ENCODE measurements at places on chromosomes 6 and 20. TPM values are rescaled to one million over a fixed set of nuclear protein-coding genes. Genes with fewer than 3 reads are reported as not detected.
A peak's percentile ranks its signal among the peaks of the same experiment; 100 is the strongest.

DNA sequence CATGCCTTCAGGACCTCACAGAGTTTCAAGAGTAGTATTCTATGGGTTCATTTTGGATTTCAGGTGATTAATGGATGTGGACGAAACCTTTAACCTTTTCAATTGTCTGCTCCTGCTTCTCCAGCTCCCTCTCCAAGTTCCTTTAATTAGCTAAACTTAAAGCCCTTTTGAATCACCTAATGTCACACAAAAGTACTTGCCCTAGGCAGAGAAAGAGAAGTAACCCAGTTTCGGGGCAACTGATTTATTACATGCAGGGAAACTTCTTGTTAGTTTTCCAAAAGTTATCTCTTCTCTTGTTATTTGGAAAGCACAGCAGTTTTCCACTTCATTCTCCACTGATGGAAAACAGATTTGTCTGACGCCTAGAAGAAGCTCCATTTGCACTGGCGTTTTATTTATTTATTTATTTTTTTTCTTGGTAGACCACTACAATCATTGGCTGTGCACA is 407.7 kb upstream of the JARID2 start:
- no peak overlapping the region for H3K27ac ChIP-seq
- no peaks in the 10 kb centered on the region for H3K36me3 ChIP-seq
- H3K4me3 ChIP-seq, result no peak overlapping the region
- H3K4me1 ChIP-seq, result no peaks in the 10 kb centered on the region

DNA sequence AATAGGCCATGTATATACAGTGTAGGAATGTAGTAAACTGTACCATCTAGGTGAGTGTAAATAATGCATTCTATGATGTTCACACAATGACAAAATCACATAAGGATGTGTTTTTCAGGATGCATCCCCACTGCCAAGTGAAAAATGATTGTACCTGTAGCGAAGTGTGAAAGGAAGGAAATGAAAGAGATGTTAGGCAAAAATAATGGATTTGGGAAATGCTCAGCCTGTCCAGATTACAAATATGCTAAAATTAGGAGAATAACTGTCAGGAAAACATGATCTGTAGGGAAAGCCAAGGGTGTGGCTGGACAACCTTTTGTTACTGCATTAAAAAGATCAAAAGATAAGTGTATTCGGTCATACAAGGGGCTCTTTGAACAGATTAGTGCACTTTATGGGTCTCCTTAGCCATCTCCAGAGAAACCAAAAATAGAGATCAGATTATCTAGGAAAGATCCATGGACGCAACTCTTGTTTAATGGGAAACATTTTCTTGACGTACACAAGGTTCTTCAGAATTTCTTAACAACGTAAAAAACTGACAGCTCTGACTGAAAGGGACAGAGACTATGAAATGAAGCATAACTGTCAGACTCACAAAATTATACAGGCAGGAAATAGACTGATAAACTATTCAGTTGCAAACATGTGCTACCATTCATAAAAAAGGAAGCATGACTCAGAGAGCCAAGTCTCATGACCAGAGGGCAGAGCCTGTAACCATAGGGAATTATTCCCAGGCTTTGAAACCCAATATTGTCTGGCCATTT is 253.6 kb upstream of the RAB32 start:
- H3K27me3 ChIP-seq, result no peaks in the 10 kb centered on the region
- DNase-seq, result no peak
- no peaks in the 10 kb centered on the region for H3K36me3 ChIP-seq
- H3K4me3 ChIP-seq, result no peak overlapping the region

- no peaks in the 10 kb centered on the region for H3K4me1 ChIP-seq
- no peak for DNase-seq
- no peaks in the 10 kb centered on the region for H3K36me3 ChIP-seq
- no peak overlapping the region for H3K27ac ChIP-seq
- H3K27me3 ChIP-seq, result no peaks in the 10 kb centered on the region
Observed at GRCh38 chr6:36508532-36508931, 38.7 kb downstream of the STK38 start.

DNA sequence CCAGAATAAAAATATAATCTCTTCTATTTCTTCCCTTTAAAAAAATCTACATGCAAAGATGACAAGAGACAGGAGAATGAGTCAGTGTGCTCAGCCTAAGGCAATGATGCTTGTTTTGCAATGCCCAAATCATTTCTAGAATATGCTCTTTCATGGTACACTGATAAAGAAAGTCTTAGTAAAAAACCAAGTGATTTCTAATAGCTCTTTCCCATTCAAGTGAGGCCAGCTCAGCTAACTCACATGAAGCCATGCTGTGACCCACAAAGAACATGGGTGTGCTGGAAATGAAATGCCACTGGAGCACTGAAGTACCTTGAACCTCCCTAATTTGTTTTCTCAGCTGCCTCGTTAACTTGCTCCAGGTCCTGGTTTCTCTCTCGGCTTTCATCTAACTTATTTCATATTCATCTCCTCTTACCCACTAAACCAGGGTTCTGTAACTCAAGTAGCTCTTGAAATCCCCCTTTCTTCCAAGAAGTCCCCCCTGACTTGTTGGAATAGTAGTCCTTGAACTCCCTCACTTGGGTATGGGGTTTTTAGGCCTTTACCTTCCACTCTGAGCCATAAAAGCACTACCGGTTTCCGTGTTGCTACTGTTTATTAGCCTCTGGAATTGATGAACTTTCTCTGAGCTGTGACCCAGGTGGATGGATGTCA is 92.7 kb downstream of the IRF4 start:
- no peak overlapping the region for H3K4me3 ChIP-seq
- H3K27me3 ChIP-seq, result no peaks in the 10 kb centered on the region
- H3K27ac ChIP-seq, result no peak overlapping the region
- H3K36me3 ChIP-seq, result no peaks in the 10 kb centered on the region

DNA sequence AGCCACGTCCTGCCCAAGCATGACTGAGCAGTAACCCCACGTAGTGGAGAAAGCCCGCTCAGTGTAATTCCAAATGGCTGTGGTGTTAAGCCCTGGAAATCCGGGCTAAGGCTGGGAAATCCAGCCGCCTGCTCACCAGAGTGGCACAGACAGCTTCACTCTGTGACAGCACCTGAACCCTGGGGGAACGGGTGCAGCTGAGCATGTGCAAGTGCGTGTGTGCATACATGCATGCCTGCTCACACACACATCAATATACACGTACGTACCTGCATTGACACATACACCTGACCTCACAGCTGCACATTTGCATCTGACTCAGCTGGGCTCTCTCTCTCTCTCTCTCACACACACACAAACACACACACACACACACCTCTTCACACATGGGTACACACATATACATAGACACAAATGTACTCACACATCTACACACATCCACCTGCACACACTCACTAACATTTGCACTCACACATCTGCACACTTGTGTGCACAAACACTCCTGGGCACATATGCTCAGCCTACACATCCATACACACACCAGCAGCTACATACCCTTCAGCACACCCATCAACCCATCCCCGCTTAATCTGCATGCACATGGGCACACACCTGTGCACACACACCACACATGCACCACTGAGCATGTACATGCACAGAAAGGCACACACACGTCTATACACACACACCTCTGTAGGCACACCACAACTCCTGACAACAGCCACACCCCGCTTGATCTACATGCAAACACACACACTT is 114.1 kb downstream of the GRM4 start:
- H3K4me3 ChIP-seq, result no peak overlapping the region
- H3K4me1 ChIP-seq, result no peaks in the 10 kb centered on the region
- no peaks in the 10 kb centered on the region for H3K36me3 ChIP-seq
- DNase-seq, result no peak

GRCh38 chr20:10665791-10666190 is 8.0 kb downstream of the JAG1 start:
- DNase-seq, result peak; percentile 78
- H3K27me3 ChIP-seq, result no peaks in the 10 kb centered on the region
- H3K4me3 ChIP-seq, result peak overlapping the region; percentile 49
- H3K36me3 ChIP-seq, result no peaks in the 10 kb centered on the region

GRCh38 chr20:64158346-64159285 is 5.6 kb upstream of the MYT1 start:
- H3K4me1 ChIP-seq, result no peaks in the 10 kb centered on the region
- DNase-seq, result no peak
- H3K4me3 ChIP-seq, result no peak overlapping the region
- H3K27ac ChIP-seq, result no peak overlapping the region
- peaks cover 2% of the 10 kb centered on the region for H3K27me3 ChIP-seq

DNA sequence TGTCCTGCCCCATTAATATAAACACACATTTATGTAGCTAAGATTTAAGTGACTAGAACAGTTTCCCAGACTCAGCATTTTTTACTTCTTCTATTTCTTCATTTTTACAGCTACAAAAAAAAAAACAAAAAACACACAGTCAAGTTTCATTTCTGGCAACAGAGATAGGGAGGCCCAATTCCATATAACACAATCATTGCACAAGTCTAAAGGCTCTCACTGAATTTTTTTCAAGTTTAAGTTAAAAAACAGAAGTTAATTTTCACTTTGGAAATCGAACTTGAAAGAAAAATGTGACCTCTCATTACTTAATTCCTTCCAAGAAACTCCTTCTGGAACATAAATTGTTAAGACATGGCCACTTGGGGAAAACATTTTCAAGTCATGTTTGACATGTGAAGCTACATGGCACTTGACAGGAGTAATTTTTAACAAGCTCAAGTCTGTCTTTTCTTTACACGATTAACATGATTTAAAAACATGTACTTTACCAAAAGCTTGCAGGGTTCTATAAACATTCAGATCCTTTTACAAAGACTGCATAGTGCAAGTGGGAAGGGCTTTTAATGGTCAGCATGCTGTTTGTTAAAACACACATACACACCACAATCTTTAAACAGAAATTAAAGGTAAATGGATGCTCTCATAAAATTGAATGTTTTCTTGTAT is 100.1 kb upstream of the CCDC28A start:
- DNase-seq, result no peak
- H3K4me1 ChIP-seq, result no peaks in the 10 kb centered on the region
- no peak overlapping the region for H3K27ac ChIP-seq

DNA sequence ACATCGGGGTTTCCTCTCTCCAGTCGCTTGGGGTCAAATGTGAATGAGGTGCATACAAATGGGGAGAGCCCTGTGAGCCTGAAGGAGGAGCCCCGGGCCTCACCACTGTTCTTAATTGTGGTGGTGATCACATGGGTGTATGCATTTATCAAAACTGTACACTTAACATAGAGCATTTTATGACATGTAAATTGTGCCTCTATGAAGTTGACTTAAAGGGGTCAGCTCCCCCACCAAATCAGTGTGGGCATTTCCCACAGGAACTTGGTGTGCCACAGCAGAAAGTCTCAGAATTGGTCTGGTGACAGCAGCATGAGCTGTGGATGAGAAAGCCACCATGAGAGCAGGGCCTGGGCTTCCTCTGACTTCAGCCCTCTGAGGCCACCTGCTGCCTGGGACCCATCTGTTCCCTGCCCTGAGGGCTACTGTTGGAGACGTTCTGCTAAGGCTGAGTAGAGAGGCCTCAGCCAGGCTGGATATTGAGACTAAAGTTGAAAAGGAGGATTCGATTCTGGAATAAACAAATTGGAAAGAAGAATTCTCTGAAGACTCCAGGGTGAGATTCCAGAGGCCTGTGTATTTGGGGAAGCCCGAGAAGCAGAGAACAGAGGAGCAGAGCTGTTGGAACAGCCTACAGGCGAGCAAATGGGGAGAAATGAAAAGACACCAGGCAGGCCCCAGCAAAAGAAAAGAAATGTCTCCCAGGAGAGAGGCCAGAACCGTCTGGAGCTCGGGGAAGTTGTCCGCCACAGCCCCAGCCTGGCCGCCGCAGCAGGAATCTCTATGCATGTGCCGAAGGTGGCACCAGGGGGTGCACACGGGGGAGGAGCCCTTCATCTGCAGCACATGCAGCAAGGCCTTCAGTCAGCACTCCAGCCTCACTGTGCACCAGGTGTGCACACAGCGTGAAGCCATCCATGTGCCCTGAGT is 37.6 kb upstream of the XRN2 start:
- H3K4me3 ChIP-seq, result no peak overlapping the region
- no peak for DNase-seq
- H3K27ac ChIP-seq, result no peak overlapping the region
- H3K36me3 ChIP-seq, result no peaks in the 10 kb centered on the region
- H3K4me1 ChIP-seq, result no peaks in the 10 kb centered on the region
- no peaks in the 10 kb centered on the region for H3K27me3 ChIP-seq

- no peak overlapping the region for H3K4me3 ChIP-seq
- DNase-seq, result no peak
- no peaks in the 10 kb centered on the region for H3K4me1 ChIP-seq
- H3K36me3 ChIP-seq, result no peaks in the 10 kb centered on the region
- no peaks in the 10 kb centered on the region for H3K27me3 ChIP-seq
Observed at GRCh38 chr6:19472153-19472552, 365.0 kb upstream of the ID4 start.

DNA sequence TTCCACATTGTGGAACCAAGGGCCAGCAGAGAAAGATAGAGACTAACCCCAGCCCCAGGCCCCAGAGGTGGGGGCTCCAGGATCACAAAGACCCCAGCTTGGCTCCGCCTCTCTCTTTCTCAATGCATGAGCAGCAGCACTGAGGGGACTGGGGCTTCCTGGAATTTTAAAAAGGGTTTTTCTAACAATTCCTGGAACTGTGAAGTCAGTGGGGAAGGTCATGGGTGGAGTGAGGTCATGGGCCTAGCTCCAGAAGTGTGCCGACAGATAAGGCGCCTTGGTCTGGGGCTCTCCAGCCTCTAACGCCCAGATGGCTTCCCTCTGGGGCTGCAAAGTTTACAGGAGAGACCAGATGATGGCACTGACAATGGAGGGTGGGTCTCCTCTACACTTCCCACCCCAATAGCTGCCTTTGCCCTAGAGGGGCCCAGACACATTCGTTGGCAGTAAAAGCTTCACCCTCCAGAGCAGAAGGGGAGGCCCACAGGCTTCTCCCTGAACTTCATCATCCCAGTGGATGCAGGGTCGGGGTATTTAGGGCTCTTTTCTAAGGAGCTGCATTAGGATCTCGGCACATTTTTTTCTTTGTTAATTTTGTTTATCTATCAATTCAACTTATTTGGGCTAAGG is 46.9 kb upstream of the CD93 start:
- no peaks in the 10 kb centered on the region for H3K27me3 ChIP-seq
- H3K4me1 ChIP-seq, result no peaks in the 10 kb centered on the region
- no peaks in the 10 kb centered on the region for H3K36me3 ChIP-seq
- H3K4me3 ChIP-seq, result no peak overlapping the region
- peak overlapping the region; percentile 52 for H3K27ac ChIP-seq

- H3K27me3 ChIP-seq, result no peaks in the 10 kb centered on the region
- no peak for DNase-seq
- peak overlapping the region; percentile 83 for H3K27ac ChIP-seq
- H3K36me3 ChIP-seq, result no peaks in the 10 kb centered on the region
- peaks cover 22% of the 10 kb centered on the region for H3K4me1 ChIP-seq
- peak overlapping the region; percentile 48 for H3K4me3 ChIP-seq
Observed at GRCh38 chr6:157143890-157144798, 179.2 kb downstream of the TMEM242 start.

GRCh38 chr6:119173249-119174084 is 95.0 kb upstream of the FAM184A start:
- H3K36me3 ChIP-seq, result no peaks in the 10 kb centered on the region
- no peaks in the 10 kb centered on the region for H3K4me1 ChIP-seq
- no peak overlapping the region for H3K27ac ChIP-seq
- no peak for DNase-seq

Gene PLN
- 2.9 TPM for total RNA-seq

Gene SLA2
- total RNA-seq, result 0.64 TPM

Gene CASS4
- 3.4 TPM for total RNA-seq

Gene CCNC
- total RNA-seq, result 63.0 TPM

Gene C20orf204
- 1.1 TPM for total RNA-seq

All from breast epithelium (tissue), 4 donors.